ENCODE measurements at places on chromosomes 7 and 10.

DNA sequence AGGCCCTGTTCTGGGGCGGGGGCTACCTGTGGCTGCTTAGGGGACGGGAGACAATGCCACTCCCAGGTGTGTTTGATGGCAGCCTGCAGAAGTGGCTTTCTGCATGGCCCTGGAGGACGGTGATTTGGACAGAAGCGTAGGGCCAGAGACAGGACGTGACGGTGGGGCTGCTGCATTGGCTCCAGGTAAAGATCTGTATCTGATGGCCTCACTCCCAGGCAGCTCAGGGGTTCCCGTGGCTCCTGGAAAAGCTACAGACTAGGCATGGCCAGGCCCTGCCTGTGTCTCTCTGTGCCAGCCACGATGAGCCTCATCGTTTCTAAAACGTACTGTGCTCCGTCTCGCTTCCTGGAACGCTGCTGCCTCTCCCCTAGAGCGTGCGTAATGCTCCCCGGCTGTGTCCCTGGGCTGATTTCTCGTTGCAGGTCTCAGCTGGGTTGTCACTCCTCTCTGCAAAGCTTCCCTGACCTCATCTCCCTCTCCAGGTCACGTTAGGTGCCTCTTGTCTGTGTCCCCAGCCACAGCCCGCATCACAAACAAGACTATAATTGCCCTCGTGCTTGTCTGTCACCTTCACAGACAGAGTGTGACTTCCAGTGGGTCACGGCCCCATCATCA is 12.6 kb downstream of the GTF2IRD1 start:
- no peak for DNase-seq

DNA sequence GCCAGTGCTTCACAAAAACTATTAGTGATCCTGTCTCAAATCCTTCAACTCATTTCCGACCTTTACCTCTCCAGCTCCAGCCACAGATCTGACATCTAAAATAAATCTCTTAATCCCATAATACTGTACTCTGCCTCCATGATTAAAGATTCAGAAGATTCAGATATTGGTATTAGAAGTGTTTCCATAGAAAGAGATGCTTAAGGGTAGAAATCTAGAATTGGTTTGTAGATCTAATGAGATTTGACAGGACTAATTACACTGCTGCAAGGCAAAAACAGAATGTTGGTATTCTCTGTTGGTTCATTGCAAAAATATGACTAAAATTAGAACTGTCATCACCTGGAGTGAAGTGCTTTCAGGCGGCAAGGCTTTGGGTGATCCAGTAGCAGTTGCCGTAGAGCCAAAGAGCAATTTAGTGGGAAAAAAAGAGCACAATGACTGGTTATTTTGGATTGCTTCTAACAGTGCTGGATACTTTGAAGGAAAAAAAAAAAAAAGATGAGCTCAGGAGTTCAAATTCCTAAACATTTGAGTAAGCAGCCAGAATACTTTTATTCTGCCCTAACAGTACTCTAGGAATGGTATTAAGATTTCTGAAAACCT is 940.1 kb upstream of the SORCS1 start:
- DNase-seq: no peak

- DNase-seq: no peak
These were observed 17.5 kb downstream of the FAM20C start for GRCh38 chr7:209906-210305.

DNA sequence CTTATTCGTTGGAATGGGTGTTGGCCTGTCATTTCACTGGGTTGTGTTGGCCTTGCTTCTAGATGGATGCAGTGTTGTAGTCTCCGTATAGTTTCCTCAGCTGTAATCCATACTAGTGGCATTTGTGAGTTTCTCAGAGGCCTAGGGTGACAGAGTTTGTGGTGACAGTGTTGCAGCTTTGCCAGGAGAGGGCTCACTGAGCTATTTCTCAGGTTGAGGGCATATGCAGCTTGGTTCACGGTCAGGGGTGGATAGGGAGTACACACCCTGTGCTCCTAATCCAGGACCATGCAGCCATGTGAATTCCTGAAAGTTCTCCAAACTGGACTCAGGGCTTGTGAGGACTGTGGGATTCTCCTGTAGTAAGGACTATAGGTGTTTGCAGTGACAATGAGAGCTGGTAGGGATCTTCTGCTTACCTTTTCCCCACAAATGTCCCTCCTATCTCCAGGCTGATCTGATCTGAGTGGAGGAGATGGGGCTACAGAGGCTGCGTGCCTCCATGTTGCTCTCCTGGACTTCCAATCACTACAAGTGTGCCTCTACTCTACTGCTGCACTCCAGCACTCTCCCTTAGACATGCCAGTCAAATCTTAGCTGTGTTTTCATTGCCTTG is 229.0 kb downstream of the STK31 start:
- no peak for DNase-seq

DNA sequence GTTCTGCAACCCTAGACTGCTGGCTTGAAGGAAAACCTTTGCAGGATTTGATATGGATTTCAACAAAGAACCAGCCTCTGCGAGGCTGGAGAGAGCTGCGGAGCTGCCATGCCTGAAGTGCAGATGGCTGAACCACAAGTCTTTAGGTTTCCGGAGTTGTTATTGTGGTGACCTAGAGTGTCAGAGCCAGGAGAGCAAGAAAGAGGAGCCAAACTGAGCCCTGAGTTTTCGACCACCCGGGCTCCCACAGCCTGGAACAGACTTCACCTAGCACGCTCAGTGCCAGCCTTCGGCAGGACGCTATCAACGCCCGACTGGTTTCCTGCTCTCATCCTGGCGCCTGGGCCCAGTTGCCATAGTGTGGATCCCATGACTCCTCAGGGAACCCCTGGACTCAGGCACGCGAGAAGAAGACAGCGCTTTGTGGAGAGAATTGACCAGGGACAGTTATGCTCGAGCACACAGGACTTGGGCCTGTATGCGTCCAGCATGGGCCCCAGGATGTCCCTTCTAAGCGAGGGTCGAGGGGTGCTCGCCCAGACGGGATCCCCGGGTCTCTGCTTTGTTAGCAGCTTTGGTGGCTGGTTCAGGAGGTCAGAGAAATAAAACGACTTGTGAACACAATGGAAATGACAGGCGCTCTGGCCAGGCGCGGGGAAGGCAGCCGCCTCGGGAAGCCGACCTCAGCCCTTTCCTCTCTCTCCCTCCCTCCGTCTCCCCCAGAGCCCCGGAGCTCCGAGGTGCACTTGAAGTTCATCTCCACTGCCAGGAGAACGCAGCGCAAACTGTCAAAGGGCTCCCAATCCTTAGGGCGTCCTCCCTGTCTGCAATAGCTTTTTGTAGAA is 1.8 kb upstream of the GAD2 start:
- no peak for DNase-seq

DNA sequence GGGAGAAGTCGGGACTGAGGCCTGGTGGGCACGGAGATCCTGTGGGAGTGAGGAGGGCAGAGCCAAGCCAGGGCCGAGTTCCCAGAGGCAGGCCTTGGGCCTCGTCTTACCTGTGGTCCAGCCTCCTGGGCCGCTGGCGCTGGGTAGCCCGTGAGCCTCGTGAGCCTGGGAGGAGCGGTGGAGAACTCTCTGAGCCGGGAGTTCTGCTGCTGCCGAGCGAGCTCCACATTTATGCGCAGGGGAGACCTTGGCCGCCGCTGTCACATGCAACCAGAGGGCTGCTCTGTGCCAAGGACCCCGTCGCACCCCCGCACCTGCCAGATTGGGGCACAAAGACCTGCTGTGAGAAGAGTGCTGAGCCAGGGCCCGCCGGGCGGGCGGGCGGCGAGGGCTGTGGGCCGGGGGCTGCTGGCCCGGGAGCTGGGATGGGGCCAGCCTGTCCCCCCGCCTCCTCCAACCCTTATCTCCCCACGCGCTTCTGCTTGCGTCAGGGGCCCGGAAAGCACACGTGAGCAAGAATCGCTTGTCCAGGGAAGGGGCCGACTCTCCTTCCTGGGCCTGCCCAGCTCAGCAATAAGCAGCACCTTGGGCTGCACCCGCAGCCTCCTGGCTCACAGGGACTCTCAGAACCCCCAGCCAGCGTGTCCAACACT is 10.2 kb downstream of the VENTX start:
- DNase-seq: no peak

- DNase-seq: no peak
These were observed 4.6 kb downstream of the AGFG2 start for GRCh38 chr7:100543586-100543985.

DNA sequence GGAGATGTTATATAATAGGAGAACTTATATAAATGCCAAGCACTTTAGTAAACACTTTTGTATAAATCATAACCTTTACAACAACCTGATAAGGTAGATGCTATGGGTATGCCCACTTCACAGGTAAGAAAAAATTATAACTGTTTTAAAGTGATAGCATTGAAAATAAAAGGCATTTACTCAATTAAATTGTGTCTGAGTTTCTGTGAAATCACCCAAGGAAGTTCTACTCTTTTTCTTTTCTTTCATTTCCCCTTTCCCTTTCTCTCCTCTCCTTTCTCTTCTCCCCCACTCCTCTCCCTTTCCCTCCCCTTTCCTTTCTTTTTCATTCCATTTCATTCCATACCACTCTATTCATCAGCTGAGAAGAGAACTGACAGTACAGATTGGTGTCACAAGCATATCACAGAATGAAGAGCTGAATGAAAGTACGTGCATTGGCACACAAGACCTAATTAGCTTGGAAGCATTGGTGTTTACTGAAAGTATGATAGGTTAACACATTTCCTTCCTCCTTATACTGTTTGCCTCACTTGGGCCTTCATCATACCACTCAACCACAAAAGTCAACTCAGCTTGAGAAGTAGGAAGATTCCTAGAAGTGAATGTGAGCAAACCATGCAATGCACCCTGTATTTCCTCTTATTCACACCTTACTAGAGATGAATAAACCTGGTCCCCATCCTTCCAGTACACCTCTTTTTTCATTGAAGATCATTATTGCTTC is 117.9 kb upstream of the AGR3 start:
- DNase-seq: no peak

DNA sequence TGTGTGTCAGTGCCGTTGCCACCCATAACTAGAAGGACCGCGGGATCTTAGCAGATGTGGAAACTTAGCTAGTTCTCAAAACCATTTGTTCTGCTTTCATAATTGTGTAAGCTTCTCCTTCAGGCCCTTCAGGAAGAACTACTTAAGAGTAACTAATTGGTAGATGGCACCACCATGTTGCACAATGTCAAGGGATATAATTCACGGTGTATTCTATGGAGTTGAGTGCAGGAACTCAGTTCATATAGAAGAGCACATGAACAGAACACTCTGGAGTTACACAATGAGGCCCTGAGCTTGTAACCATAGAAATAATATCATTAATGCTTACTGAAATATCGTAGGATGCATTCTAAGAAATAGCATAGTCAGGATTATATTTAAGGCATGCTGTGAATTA is 126.5 kb upstream of the GAD2 start:
- no peak for DNase-seq

DNA sequence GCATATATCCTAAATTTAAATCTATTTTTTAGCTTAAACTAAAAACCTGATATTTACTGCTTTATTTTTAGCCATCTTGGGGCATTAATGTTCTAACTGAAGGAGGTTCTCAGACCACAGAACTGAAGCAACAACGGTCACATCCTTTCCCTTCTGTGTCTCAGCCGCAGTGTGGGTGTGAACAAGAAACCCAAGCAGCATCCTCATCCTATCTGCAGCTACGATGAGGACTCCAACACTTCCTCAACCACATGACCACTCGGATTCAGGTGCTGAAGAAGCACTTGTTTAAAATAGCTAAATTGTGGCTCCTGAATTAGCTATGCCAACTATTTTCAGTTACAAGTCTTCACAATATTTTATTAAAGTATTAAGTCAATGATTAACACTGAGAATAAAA is 5.3 kb downstream of the ESYT2 start:
- DNase-seq: no peak

DNA sequence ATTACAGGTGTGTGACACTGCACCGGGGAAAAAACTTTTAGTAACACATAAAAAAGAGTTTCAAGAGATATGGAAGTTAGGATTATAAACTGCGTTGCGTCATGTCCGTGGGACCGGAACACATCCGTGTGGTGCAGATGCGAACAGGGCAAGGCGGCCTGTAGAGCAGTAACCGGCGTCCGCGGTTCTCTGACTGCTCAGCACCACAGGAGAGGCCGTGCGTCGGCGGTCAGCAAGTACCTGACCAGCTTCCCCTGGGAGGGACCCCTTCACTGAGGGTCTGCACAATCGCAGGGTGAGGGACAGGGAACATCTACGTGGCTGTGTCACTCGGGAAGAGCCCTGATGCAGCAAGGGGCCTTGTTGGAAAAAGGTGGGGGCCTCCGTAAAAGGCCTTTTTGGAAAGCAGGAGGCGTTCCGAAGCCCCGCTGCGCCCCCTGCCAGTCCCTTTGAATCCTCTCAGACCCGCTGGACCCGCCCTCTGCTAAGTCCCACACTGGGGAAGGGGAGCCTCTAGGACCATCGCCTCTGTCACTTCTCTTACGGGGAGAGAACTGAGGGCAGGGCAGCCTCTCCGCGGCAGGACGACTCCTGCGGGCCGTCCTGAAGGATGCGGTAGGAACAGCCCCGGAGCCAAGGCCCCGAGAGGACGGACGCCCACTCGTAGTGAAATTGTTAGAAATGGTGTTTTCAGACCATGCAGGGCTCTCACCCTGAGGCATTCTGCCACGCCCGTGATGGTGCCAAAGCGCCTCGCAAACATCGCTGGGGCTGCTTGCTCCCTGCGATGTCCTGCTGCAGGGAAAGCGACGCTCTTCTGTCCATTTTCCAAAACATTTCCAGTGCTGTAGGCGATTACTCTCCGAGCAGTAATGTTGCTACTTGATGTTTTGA is 771.6 kb upstream of the COBL start:
- DNase-seq: no peak

DNA sequence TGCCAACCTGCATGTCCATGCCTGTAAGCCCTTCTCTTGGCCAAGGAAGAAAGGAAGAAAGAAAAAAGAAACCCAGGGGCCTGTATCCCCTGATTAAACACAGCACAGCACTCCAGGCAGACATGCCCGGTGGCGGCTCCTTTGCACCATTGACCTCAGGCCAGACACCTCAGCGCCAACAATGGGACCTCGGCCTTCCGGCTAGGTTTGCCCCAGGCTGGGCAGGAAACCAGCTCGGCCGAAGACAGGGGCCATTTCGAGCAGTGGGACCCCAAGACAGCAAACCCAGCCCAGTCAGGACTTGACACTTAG is 2.8 kb downstream of the HOXA10 start:
- peak; percentile 72 for DNase-seq

DNA sequence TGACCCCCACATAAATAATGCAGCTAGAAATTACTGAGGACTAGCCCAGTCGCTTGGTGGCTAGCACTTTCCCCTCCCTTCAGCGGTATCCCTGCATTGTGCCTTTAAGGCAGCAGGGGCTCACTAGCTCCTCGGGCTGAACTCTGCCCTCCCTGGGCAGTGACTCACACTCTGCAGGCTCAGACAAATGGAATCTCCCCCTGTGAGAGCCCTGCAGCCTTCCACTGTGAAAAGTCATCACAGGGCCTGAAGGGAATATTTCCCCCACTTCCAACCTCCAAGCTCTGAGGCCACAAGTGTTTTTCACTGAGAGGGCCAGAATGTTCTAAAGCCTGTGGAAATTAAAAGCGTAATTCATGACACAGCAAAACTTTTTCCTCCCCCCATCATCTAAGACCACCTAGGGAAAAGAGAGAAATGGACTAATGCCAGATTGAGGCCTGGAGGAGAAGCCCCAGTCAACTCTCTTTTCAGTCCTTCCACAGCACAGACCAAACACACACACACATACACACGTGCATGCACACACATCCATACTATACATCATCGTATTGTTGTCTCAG is 93.6 kb upstream of the COL1A2 start:
- DNase-seq: peak; percentile 87
